Hindlimb muscle (tissue), 1 donor: ENCODE measurements at places on chromosomes 11 and 22.

GRCh38 chr22:31055117-31055634 lies 25.9 kb upstream of the SMTN start:
- peak; percentile 41 for DNase-seq

GRCh38 chr22:46454504-46455269 lies 82.7 kb downstream of the CELSR1 start:
- no peak for DNase-seq

DNA sequence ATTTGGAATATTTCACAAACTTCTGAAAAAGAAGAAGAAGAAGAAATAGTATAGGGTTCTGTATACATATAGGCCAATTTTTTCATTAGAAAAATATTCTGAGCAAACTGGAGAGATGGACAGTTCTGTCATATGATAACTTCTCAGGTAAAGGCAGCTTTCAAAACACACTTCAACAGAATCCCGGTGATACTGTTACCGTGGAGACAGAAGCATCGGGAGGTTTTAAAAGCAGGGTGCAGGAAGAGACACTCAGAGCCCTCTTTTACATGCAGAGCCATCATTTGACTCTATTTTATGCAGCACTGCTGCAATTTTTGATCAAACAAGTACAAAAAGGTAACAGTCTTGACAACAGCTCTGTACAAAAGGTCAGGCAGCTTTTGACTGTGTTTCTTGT lies 1785.4 kb downstream of the LRRC4C start:
- no peak for DNase-seq

GRCh38 chr11:119144825-119145486 lies 3.9 kb upstream of the ABCG4 start:
- peak; percentile 46 for DNase-seq

GRCh38 chr11:46363031-46363407 lies 15.8 kb downstream of the DGKZ start:
- DNase-seq = no peak

- DNase-seq = no peak
These were observed 3.4 kb upstream of the OR8I2 start for GRCh38 chr11:56089697-56090096.
